Amniotic epithelial cell (primary cell): ENCODE measurements at places on chromosomes 2 and 18.

DNA sequence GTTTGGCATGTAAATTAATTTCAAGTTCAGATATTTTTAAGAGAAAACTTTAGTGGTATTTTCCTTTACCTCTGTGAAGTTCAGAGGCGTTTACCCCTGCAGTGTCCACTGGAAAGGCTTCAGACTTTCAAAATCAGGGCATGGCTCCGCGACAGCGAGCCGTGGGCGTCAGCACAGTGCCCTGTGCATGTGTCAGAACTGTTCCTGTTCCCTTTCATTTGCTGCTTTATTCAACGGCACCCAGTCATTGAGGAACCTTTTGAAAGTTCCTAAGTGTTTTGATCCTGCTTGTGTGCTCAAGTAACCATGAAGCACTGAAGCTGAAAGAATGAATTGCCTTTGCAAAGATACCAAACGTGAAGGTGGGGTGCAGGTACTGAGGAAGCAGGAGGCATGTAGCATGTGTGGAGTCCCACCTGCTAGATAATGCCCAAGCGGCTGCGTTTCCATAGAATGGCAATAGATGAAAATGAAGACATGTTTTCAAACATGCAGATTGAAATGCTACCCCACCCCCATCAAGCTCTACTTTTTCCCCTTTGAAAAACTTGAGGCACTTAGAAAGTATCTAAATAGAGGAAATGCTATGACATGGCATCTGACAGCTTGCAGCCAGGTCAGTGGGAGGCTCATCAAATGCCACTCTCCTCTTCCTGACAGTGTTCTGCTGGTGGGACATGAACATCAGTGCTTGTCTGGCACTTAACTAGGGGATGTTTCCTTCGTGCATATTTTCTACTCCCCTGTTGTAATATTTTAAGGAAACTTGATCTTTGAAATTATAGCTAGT lies 148.6 kb downstream of the ZNF236 start:
- DNase-seq: no peak

- peak; percentile 34 for DNase-seq
Measured at GRCh38 chr2:54964271-54964670, 86.0 kb downstream of the RTN4 start.

DNA sequence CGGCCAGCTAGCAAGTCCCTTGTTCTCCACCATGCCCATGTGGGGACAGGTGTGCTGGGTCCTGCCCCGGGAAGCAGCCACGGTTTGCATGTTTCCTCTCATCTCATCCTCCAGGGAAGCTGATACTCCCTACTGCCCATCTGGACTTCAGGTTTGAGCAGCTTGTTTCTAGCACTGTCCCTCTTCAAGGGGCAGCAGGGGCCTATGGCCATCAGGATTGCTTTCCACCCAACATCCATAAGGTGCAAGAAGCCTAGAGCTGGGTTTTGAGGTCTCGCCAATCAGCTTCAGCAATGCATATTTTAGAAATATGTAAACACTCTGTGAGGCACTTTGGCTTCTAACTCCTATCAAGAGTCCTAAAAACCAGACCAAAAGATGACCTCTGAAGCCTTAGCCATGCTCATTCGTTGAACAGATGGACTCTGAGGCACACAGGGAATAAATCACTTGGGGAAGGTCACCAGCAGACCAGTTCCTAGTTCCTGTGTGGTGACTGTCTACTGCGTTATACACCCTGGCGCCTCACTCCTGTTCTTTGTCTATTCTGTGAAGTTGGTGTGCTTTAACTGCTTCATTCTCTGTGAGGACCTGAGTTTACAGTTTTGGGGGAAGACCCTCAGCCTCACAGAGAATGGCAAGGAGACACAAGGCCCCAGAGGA lies 192.6 kb upstream of the TWIST2 start:
- no peak for DNase-seq

- DNase-seq: peak; percentile 9
Measured at GRCh38 chr2:179193759-179194394, 70.8 kb downstream of the SESTD1 start.

GRCh38 chr2:239184968-239185903 lies 215.6 kb downstream of the HDAC4 start:
- DNase-seq: no peak

DNA sequence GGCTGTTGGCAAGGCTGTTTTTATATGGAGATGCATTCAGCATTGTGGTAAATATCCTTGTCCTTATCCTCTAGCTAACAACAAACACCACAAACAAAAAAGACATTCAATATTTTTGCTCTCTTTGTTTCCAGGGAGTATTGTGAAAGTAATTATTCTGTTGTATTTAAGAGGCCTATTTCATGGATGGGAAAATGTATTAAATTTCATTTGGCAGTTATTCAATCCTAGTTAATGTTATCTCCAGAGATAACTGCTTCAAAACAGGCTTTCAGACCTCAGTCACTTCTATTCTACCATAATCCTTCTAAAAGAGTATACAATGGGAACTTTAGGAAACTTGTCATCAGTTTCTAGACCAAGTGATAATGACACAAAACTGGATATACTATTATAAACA lies 280.5 kb upstream of the CCDC68 start:
- peak; percentile 17 for DNase-seq

GRCh38 chr18:25251068-25251467 lies 100.9 kb downstream of the ZNF521 start:
- DNase-seq: no peak

- DNase-seq: no peak
Measured at GRCh38 chr2:84654414-84654813, 138.1 kb downstream of the DNAH6 start.

- no peak for DNase-seq
Measured at GRCh38 chr2:98773169-98773568, 42.2 kb upstream of the MGAT4A start.

- no peak for DNase-seq
Measured at GRCh38 chr2:196657333-196657732, 17.8 kb downstream of the CCDC150 start.

DNA sequence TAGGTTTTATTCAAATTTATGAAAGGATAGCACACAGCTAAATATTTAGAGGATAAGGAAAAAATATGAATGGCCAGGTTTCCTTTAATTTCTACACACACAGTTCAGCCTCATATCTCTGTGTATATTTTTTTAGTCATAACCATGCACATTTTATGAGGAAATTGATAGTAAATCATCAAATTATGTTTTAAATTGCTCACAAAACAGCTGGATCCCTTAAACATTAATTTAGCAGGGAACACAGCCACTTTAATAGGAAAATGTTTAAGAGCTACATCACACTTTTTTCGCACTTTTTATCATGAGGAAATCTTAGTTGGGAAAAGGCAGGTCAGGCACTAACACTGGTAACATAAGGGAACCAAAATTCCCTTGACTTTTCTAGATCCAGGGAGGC lies 65.4 kb downstream of the PDE1A start:
- no peak for DNase-seq

DNA sequence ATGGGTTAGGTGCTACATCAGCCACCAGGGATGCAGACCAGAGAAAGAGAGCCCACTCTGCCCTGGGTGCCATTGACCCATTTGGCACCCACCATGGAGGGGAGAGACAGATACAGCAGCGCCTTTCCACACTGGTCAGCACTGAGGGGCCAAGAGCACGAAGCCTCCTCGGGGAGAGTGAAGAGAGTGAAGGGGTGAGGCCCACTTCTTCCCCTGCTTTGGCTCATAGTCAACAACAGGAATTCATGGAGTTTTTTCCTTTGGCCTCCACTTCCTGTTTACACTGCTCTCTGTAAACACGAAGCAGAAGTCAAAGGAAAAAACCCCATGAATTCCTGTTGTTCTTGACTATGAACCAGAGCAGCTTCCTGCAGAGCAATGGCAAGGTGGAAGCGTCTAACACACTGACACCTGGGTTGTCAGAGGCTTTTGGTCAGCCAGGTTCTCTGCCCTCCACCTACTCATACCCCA lies 80.0 kb downstream of the CCDC93 start:
- no peak for DNase-seq

GRCh38 chr18:75157381-75157780 lies 51.6 kb downstream of the PTGR3 start:
- no peak for DNase-seq

- DNase-seq: no peak
Measured at GRCh38 chr2:23662941-23663920, 263.7 kb downstream of the ATAD2B start.

DNA sequence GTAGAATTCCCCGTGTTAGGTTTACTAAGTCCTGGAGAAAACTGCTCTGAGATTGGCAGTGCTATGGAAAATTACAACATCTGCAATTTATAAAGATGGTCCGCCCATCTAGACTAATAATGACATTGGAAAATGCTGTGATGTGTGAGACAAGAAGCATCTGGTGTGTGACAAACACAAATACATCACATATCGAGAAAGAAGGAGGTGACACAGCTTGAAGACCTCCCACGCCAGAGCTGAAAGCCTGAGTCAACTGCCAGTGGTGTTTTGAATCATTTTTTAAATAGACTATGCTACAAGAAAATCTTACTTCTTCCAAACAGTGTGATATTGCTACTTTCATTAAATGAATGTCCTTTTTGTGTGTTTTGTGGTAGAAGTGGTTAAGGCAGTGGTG lies 8.6 kb upstream of the ANO7 start:
- DNase-seq: no peak
